Right forelimb (tissue), 1 donor: ENCODE measurements at places on chromosomes 5 and 9.

DNA sequence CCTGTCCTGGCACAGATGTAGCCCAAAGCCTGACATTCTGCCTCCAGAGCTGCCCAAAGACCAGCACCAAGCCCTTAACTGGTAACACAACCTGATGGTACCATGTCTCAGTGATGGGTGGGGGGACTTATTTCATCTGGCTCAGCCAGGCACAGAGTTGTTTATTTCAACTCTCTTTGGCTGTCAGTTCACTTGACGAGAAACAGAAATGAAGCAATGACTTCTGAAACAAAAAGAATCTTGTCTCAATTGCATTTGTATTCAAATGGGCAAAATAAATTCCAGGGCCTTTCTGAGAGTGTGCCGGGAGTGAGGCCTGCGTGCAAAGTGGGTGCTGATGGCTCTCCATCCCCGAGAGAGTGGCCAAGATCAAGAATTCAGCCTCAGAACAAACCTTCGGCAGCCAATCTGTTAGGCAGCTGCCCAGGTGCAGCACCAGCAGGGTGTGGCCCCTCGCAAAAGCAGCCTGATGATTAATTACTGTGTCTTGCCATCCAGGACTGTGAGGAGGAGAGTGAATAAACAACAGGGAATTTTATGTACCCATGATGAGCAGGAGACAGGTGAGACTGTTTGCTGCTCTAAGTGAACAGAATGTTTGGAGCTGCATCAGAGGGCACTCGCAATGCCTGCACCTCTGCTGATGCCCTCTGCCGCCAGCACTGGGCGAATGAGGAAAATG lies 238.0 kb downstream of the HSPA4 start:
- DNase-seq: no peak

DNA sequence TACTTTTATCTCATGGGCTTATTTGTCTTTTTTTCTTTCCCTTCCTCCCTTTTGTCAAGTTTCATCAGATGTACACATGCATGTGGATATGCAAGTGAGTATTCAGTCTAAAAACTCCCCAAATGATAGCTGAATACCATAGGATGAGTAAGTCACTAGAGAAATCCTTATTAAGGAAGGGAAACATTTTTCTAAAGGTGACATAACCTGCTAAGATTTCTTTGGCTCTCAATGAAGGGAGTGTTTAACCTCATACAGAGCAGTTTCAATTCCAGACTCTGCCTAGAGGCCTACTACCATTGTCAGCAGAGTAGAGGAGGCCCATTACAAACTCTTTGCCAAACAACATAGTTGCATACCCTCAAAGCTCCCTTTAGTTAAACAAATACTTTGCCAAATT lies 192.4 kb downstream of the ARHGEF28 start:
- DNase-seq: no peak

- no peak for DNase-seq
These were observed 212.0 kb downstream of the DMRT2 start for GRCh38 chr9:1261879-1262766.

- no peak for DNase-seq
These were observed 123.4 kb downstream of the GDNF start for GRCh38 chr5:37716405-37716804.

DNA sequence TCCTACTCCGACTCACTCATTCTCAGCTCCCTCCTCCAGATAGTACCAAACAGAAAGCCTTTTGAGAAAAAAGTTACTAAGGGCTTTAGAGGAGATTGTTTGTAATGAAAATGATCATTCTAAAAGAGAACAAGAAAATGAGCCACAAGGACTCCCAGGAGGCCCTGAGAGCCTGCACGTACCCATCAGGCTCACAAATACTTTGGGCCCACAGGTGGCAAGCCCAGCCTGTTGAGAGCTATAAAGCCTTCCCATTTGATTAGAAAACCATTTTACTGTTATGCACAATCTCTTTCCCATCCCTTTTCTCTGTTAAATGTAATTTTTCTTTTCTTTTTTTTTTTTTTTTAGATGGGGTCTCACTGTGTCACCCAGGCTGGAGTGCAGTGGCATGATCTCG lies 136.1 kb downstream of the LHFPL2 start:
- no peak for DNase-seq

DNA sequence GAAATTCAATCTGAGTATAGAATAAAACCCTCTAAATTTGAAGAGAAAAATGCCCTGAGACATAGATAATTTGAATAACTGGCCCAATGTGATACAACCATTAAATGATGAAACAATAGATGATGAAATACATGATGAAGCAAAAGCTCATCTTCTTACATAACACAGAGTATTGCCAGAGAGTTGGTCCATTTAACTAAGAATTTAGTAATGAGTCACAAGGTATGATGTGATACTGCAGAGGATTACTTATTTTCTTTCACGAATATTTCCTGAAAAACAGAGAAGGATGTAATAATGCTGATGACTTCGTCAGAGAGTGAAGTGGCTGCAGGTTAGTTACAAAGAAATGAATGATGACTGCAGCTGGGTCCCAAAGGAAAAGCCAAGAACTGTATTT lies 379.3 kb downstream of the CDH12 start:
- DNase-seq: no peak

DNA sequence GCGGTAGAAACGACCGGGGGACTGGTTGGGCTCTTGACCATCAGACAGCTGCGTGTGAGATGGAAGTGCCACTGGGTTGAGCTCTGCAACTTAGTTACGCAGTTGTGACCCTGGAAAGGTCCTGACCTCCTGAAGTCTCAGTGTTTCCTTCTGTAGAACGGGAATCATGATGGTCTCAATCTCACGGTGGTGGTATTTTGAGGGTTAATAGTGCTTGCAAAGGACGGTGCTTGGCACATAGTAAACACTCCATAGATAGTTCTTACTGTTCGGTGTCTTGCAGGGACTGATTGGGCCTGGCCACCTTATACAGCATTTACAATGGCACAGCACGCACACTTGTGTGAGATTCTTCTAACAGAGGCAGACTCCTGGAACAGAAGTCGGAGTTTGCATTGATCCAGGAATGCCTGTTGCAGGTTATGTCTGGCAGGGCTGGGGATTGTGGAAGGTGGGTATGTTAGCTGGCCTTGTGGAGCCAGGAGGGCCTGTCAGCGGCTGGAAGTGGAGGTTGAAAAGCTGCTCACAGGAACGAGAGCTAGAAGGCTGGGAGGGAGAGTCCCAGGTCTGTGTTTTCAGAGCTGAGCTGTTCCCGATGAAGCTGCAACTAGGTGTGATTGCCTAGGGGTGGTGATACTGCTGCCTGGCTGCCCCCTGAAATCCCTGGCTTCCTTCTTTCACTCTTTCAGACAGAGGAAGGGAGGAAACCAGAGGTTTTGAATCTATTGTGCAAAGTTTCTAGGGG lies 962 bp upstream of the TXN start:
- DNase-seq: no peak

DNA sequence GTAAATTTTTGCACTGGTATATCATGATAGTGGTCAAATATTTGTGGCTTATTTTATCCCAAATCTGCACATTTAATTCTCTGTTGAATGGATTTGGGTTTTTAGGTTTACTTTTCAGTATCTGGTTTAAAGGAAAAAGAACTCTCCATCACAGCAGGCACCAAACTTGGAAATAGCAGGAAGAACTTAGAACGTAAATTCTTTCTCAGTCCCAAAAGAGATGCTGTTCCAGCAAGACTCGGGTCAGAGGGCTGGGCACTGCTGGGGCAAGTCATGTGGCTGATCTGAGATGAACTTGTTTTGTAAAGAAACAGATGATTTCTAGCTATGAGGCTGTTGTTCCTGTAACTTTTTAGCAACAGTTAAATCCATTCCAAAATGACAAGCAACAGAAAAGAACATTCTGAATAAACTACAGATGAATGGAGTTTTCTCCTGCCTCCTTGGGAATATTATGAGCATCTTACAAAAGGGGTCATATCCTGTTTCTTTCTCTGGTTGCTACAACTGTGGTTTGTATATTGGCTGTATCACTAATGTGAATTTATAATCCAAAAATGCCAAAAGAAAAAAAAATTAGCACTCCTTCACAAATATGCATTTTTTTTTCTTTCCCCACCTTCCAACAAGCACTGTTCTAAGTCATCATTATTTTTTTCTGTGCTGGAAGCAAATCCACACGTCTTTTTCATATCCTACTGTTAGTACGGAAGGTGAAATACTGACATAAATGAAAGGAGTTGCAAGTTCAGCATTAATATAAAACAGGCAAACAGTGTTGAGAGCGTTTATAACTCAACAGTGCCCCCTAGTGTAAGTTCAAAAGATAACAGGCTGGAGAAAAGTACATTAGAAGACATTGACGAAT lies 31.1 kb downstream of the OR2K2 start:
- peak; percentile 62 for DNase-seq

DNA sequence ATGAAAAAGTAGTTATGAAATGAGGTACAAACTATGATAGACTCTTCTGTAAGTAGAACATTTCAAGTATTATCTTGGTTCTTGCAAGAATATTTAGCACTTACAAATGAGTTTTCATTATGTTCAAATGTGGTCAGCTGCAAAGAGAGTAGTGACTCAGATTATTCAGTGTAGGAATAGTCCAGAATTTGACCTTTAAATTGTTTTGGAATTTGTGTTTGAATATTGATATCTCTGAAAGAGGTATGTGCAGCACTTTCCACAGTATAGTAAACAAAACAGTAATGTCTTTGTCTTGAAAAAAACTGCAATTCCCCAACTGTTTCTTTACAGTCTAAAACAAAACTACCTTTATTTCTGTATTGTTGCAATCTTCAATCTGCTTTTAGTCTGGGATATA lies 56.1 kb downstream of the WDR70 start:
- DNase-seq: no peak

DNA sequence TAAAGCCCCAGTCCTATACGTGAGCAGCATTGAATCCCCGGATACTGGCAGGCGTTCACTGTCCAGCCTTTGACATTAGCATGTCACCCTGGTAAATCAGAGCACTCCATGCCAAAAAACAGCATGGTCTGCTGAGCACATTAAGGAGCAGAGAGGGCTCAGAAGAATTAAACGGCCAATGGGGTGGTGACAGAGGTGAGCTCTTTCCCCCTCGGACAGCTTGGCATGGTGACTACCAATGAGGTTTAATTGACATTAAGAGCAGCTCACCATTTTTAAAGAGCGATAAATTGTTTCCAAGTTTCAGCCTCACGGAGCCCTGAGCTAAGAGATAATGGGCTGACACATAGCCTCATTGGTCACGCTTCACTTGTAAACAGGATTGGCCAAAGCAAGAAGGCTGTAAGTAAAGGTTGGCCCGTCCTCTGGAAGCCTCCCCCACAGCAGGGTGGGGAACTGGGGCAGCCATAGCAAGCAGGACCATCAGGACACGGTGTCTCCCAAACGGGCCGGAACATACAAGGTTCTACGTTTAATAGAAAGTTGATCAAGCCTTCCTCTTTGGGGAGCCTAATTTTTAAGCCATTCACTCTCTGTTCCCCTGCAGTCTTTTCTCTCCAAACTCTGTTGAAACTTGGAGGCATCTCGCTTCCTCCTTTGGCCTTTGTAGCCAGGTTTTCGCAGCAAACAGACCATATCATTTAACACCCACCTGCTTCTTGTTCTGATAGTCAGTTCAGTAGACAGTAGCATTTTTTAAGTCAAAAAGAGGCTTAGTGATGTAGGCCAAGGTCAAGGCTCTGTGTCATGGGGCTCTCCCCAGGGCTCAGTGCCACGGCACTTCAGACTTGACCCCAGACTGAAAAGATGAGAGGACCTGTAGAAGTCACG lies 25.9 kb downstream of the QRFP start:
- DNase-seq: no peak

DNA sequence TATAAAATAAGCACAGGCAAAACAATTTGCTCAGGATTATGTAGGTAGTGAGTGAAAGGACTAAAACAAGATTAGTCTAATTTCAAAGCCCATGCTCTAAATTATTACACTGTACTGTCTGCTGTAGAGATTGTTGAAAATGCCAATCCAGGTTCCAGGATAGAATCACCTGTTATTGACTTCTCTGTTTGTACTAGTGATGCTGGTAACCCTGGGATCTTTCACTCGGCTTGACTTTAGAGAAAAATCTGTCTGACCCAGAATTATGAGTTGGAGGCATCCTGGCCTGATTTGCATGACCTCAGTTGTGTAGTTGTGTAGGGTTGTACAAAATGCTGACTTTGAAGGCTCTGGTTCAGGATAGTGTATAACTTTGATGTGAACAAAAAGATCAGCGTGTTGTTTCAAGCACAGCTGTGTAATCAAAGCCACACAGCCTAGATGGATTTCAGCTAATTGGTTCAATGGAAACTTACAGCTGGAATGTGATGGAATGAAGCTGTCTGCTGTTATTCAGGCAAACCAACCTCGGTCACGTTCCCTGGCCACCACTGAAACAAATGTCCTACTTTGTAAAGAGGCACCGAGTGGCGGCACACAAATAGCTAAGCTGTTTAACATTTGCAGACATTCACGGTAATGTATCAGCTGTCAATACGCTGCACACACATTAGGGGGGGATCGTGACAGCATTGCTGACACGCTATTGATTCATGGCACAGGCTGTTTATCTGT lies 340.3 kb downstream of the KCTD16 start:
- DNase-seq: no peak

DNA sequence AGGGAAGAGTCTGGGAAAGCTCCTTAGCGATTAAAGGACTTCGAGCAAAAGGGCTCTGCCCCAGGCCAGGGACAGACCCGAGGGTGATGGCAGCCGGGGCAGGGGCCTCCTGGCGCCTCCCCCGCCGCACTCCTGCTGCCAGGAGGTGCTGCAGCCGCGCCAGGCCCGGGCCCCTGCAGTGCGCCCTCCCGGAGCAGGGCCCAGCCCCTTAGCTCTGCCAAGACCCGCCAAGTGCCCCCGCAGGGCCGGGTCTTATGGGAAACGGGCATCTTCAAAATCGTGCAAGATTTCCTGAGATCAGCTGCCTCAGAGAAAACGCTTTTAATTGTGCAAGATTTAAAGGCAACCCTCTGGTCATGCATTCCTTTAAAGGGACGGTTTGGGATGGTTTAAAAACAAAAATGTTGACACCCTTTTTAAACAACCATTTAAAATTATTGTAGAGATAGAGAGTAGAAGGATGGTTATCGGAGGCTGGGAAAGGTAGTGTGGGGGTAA lies 52.4 kb downstream of the CDC14B start:
- DNase-seq: no peak

DNA sequence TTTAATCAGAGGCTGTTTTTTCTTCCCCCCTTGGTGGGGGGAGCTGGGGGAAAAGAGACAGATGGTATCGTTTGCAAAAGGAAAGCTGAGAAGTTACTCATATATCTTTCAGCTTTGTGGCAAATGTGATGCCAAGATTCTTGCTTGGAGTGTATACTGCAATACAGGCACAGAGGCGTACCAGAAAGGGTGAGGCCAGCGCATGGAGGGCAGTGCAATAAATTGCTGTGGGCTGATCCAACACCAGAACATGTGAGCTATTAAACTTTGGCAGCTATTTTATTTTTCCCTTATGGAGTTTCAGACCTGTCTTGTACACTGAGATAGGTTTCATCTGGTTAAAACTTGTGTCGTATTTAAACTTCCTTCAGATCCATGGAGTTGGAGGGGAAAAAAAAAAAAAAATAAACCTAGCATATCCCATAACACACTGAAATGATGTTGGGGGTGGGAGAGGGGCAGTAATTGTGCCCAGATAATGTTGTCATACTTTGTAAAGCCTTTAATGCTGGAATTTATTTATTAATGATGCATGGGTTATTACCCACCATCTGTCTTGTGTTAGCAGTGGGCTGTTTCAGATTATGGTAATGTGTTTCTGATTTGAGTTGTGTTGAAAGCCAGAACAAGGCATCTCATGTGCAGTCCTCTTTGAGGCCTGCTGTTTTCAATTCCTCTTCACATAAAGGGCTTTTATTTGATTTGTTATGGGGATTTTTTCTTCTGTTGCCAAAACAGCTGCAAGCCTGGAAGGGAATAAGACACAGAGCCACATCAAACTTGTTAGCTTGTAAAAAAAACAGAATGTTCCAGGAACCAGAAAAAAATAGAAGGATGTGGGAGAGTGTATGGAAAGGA lies 891.3 kb downstream of the TLE1 start:
- DNase-seq: peak; percentile 78
